ENCODE measurements at places on chromosomes 16 and 17.

- peak; percentile 41 for DNase-seq
Observed at GRCh38 chr17:53058031-53058430, 764.7 kb upstream of the KIF2B start.

- DNase-seq, result no peak
Observed at GRCh38 chr16:47284999-47285398, 141.3 kb upstream of the NETO2 start.

DNA sequence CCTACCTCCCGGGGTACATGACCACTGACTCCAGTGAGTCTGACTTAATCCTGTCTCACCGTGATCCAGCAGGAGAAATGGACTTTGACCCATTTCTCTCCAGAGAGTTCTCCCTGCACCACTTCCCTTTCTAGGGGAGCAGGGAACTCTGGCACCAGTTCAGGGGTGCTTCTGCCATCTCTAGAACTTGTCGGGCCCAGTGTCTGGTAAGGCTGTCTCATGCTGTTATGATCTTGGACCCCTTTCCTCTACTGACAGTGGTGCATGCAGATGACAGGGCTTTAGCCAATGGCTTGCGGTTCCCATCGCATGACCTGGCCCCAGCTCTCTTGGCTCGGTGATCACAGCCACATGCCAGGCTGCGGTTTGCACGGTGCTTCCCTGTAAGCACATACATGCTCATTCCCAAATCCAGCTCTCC lies 62.0 kb downstream of the SLC39A11 start:
- DNase-seq, result peak; percentile 75

DNA sequence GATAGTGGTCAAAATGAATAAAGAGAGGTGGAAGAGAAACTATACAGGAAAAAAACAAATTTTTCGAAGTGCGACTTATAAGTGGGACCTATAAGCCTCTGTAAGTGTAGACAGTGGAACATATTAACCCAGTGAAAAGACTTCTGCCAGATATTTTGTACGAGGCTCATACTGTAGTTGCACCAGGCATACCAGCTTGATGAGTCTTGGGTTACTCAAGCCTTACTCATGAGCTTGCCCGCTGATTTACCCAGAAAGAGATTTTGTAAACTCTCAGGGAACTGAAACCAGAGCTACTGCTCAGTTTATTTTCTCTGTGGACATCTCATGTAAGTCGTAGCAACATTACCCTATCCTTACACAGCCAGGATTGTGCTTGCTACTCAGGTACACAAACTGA lies 708.0 kb upstream of the SOX9 start:
- DNase-seq, result peak; percentile 95

- peak; percentile 98 for DNase-seq
Observed at GRCh38 chr17:57459286-57459915, 203.1 kb downstream of the MSI2 start.

- no peak for DNase-seq
Observed at GRCh38 chr17:14833201-14833785, 431.8 kb downstream of the PMP22 start.

DNA sequence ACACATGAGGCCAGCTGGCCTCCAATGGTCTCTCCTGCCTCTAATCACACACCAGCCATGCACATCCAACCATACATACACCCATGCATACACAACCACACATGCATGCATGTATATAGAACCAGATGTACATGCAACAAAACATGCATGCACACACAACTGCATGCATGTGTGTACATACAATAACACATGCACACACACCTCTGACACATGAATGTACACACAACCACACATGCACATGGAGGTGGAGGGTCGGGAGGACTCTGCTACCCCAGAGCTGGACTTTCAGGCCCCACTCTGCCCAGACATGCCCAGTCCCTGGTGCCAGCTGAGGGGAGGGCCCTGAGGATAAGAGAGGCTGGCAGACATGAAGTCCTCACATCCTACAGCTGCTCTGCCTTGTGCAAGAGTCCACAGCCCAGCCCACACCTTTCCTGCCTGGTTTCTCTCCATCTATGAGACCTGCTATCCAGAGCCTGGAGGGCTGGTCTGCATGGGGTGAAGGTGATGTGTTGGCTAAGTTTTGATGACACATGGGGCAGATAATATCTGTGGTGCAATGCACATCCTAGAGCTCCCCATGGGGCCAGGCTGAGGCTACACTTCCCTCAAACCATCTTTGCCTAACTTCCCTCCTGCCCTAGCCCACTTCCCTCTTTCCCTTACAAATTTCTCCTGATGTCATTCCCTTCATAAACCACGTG lies 50.9 kb upstream of the SDK2 start:
- DNase-seq, result no peak

- DNase-seq, result no peak
Observed at GRCh38 chr16:68778551-68779231, 41.6 kb downstream of the CDH1 start.

DNA sequence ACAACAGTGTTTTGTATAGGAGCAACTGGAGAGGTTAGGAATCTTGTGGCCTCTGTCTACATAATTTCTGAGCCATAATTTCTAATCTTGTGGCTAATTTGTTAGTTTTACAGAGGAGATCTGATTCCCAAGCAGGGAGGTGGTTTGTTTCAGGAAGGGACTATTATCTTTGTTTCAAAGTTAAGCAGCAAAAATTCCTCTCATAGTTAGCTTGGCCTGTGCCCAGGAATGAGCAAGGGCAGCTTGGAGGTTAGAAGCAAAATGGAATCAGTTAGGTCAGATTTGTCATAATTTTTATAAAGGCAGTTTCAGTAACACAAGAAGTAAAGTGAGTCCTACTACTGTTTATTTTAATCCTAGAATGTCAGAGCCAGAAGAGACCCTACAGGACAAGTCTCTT lies 2.0 kb upstream of the RDM1 start:
- no peak for DNase-seq

- peak; percentile 7 for DNase-seq
Observed at GRCh38 chr17:15436473-15437302, 30.7 kb downstream of the CDRT4 start.

- DNase-seq, result no peak
Observed at GRCh38 chr17:68710976-68711375, 109.8 kb upstream of the FAM20A start.

DNA sequence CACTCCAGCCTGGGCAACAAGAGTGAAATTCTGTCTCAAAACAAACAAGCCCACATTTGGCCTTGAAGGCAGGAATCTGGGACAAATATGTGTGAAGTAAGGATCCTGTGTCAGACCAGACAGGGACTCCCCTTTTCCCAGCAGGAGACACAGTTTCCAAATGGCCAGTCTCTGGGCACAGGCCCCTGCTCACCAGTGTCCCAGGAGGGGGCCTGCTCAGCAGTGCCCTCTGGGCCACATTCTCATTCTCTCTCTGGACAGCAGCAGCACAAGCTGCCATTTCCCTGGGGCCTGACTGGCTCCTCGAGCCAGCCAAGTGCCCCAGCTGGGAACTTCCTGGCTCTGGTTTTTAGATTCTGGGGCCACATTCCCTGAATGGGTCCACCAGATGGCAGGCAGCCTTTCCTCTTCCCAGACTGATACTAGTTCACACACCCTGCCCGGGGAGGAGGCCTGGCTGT lies 11.7 kb upstream of the MNT start:
- DNase-seq, result no peak

DNA sequence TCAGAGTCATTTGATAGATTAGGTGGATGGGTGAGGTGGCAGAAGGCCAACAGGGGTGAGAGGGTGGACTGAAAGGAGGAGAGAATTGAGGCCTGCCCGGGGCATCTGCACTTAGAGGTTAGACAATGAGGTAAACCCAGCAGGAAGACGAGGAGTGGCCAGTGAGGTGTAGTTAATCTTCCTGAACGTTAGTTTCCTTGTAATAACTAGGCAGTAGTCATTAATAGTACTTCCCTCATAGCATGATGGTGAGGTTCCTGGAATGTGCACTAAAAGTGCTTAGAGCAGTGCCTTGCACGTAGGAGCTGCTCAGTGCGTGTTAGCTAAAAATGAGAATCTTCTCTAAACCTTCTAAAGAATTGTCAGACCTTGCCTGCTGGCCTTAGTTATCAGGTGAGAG lies 13.5 kb upstream of the KSR1 start:
- DNase-seq, result no peak

DNA sequence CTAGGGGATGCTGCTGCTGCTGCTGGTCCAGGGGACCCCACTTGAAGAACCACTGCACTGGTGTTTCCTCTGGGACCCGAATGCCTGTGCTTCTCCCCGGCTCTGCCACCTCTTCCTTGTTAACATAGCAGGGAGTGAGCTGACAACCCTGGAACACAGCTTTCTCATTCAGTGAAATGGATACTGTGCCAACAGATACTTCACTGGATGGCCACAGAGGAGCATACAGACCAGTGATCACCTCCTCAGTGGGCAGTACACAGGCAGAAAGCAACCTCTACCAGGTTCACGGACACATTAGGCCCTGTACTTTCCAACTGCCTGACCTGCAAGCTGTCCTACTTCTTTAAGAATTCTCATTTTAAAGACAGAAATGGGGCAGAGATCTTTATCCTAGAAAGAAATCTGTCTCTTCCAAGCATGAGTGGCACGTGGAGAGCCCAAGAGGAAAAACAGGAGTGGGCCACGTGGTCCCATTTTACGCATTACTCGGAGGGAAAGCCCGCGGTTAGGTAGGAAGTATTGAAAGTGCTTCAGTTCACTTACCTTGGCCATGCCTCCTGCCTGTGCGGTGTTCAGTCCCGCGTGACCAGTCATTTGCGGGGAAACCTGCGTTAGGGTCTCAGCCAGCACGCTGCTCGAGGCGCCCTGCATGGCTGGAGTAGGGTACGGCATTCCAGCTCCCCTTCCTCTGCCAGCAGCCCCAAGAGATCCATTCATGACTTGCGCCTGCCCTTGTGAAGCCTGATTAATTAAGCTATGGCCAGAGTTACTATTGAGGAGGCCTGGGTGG lies 30.6 kb downstream of the CREBBP start:
- DNase-seq, result no peak

DNA sequence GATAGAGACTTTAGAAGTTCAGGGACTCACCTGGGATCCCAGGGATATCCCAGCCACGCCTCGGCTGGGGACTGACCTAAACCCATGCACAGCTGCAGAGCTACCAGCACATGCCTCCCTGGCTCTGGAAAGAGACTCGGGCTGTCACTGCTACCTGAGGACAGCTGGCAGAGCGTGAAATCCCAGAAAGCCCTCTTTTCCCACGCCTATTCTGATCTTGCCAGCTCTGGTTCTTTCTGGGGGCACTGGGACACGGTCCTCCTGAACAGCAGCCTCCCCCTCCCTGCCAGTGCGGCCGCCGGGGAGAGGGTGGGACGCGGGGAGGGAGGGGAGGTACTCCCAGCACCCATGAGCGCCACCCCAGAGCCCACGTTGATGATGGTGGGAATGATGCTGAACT lies 10.8 kb downstream of the P2RX5 start:
- no peak for DNase-seq

DNA sequence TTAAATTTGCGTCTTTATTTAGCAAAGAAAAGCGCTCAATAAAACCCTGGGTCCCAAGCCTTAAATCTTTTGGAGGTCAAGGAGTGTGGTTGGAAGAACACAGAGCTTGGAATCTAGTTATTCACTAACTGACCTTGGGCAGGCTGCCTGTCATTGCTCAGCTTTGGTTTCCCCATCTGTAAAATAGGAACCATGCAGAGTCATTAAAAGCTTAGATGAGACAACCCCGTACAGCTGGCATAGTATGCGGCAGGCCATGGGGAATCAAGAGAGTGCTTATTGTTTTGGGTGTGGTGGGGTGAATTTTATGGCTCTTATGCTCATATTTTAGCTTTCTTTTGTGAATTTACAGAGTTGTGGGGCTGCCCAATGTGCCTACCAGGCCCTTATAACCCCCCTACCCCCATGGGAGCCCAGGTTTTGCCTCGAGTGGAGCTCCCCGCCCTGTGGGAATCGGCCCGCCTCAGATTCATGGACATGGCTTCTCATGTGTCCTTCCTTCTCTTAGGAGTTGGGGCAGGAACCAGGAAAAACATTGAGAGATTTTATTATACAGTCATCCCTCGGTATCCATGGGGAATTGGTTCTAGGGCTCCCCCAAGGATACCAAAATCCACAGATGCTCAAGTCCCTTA lies 113.5 kb downstream of the CLEC16A start:
- no peak for DNase-seq

DNA sequence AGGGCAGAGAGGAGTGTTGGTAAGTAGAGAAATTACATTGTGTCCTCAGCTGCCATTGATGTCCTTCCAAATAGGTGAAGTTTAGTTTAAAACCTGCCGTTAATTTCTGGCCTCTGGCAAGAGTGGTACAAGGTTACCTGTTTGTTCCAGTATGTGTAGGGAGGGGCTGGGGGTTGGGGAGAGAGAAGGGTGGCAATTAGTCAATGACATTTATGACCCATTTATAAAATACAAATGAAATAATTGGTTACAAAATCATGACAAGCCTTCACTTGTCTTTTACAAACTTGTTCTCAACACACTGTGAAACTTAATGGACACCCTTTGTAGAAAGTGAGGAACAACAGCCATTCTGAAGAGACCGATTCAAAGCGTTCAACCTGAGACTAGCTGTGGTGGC lies 281.0 kb downstream of the FTO start:
- DNase-seq, result no peak

DNA sequence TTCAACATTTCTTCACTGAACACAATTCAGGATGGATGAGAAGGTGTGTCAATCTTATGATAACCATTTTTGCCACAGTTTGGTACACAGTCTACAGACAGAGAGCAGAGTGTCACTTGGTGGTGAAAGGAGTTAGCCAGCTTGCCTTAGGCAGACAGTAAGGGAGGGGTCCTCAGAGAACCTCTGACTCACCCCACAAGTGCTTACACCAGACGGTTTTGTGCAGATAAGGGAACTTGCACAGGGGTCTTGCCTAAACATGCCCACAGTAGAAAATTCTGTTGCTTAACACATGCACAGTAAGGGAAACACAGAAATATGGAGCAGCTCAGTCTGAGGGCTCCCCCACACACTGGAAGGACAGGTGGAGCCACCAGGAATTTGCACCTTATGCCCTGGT lies 204.5 kb upstream of the CDH8 start:
- DNase-seq, result no peak

- no peak for DNase-seq
Observed at GRCh38 chr17:57080718-57081117, 4.3 kb upstream of the AKAP1 start.

- no peak for DNase-seq
Observed at GRCh38 chr16:5768445-5768844, 670.9 kb upstream of the EEF2KMT start.
